Activated CD8-positive, alpha-beta T cell treated with anti-CD3 and anti-CD28 coated beads, Interleukin-2, amount 10 ng/mL, durations not matched to agents 7 days and 5 days (primary cell): ENCODE measurements at places on chromosomes 4 and X. TPM values are rescaled to one million over a fixed set of nuclear protein-coding genes. Genes with fewer than 3 reads are reported as not detected.

Gene MID1IP1
- total RNA-seq, result 63.5 TPM

Gene GC
- total RNA-seq, result not detected

- no peak for DNase-seq
These were observed 113.3 kb downstream of the HPGD start for GRCh38 chr4:174408841-174409552.

- no peak for DNase-seq
These were observed 295.6 kb downstream of the SH2D1A start for GRCh38 chrX:124641737-124642491.

DNA sequence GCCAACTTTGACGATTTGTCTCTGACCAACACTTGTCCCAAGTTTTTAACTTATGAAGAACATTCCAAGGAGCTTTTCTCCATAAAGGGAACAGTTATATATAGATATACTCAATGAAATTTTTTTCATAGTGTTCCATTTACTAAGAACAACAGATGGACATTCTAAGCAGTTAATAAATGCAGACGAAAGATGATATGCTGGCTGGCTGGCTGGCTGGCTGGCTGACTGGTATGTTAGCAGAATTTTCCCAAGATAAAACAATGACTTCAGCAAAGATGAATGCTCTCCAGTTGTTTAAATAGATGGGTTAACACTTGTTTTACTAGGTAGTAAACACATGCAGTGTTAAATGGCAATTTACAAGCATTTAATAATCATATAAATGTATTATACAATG lies 62.2 kb downstream of the SPANXN3 start:
- DNase-seq, result no peak

DNA sequence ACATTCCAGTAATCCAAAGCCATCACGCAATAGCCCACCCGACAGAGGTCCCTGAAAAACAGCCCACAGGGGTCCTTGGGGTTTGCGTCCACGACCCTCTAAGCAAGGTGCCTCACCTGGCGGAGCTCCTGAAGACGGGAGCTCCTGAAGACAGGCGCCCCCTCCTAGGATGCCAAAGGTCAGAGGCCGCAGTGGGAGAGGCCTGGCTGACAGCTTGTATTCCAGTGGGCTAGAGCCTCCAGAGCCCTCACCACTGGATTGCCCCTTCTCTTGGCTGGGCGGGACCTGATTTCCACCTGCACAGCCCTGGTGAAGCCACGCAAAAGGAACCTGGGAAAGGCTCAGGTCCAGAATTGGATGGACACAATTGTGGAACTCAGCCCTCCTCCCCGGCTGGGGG lies 29.7 kb upstream of the WFS1 start:
- DNase-seq, result no peak

Gene CYLC1
- total RNA-seq, result not detected

DNA sequence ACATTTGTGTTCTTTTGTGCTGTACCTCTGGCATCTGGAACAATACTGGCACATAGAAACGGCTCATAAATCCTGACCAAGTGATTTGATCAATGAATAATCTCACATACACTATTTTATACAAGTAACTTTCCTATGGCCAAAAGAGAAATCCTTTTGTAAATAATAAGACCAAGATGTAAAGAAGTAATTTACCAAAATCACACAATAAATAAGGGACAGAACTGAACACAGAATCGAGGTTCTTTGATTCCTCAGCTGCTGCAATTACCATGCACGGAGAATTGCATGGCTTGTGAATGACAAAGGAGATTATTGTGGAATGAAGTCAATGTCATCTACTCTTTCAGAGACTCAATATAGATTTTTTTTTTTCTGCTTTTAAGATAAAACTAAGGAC lies 576.8 kb upstream of the SMIM31 start:
- DNase-seq, result no peak

- DNase-seq, result no peak
These were observed 37.5 kb downstream of the PIGG start for GRCh38 chr4:536351-536972.

GRCh38 chr4:43564591-43564990 lies 672.1 kb downstream of the GRXCR1 start:
- no peak for DNase-seq

Gene TMEM271
- total RNA-seq, result not detected

Gene RCHY1
- total RNA-seq, result 20.0 TPM

Gene GABRG1
- not detected for total RNA-seq

- no peak for DNase-seq
These were observed 163.9 kb upstream of the SLC7A11 start for GRCh38 chr4:138405934-138406567.

- no peak for DNase-seq
These were observed 84.8 kb upstream of the PLAC1 start for GRCh38 chrX:134743091-134743490.

GRCh38 chr4:177313263-177313662 lies 3.6 kb downstream of the NEIL3 start:
- DNase-seq, result no peak

- peak; percentile 20 for DNase-seq
These were observed 11.9 kb upstream of the ZNF157 start for GRCh38 chrX:47358387-47359065.

- DNase-seq, result no peak
These were observed 15.4 kb downstream of the HMGB2 start for GRCh38 chr4:173318648-173319211.

Gene AR
- not detected for total RNA-seq

DNA sequence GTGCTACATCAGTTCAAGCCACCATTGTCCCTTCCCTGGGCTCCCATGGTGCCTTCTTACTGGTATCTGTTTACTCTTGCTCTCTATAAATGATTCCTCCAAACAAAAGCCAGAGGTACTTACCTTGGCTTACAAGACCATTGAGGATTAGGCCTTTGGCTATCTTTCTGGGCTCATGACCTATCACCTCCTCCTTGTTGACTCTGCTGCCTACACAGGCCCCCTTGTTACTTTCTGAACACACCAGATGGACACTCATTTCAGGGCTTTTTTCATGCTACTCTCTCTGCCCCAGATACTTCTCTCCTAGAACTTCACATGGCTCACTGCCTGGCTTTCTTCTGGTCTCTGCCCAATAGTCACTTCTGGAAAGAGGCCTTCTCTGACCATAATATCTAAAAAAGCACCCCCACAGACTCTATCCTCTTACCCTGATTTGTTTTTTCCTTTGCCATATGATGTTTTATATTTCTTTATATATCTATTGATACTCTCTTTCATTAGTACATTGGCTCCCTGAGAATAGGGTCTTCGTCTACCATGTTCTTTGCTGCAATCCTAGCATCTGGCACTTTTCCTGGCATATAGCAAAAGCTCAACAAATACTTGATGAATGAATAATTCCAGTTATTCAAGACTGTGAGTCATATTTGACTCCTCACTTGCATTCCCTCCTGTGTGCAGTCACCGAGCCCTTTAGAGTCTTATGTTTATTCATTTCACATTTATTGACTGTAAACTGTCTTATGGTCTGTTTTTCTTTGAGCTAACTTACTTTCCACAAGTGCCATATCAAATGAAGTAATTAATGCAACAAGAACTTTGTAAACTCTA lies 27.1 kb upstream of the TAPT1 start:
- no peak for DNase-seq

GRCh38 chr4:25970226-25970675 lies 56.2 kb downstream of the SMIM20 start:
- no peak for DNase-seq

DNA sequence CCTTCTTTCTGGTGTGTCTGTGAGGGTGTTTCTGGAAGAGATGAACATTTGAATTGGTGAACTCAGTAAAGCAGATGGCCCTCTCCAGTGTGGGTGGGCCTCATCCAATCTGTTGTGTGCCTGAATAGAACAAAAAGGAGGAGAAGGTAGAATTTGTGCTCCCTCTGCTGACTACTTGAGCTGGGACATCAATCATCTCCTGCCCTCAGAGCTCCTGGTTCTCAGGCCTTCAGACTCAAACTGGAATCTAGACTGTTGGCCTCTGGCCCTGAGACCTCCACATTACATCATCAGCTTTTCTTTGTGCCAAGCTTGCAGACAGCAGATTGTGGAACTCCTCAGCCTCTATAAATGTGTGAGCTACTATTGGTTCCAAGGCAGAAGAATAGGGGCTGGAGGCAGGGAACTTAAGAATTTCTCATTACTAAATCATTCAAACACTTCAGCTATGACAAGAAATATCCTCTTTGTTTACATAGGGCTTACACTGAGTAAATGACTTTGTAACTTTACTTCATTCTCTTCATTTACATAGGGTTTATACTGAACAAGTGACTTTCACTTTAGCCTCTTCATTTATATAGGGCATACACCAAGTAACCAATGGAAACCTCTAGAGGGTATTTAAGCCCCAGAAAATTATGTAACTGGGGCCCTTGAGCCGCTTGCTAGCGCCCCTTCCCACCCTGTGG lies 86.9 kb upstream of the NWD2 start:
- no peak for DNase-seq

GRCh38 chr4:148057516-148057915 lies 325.6 kb downstream of the ARHGAP10 start:
- no peak for DNase-seq

Gene RS1
- not detected for total RNA-seq

DNA sequence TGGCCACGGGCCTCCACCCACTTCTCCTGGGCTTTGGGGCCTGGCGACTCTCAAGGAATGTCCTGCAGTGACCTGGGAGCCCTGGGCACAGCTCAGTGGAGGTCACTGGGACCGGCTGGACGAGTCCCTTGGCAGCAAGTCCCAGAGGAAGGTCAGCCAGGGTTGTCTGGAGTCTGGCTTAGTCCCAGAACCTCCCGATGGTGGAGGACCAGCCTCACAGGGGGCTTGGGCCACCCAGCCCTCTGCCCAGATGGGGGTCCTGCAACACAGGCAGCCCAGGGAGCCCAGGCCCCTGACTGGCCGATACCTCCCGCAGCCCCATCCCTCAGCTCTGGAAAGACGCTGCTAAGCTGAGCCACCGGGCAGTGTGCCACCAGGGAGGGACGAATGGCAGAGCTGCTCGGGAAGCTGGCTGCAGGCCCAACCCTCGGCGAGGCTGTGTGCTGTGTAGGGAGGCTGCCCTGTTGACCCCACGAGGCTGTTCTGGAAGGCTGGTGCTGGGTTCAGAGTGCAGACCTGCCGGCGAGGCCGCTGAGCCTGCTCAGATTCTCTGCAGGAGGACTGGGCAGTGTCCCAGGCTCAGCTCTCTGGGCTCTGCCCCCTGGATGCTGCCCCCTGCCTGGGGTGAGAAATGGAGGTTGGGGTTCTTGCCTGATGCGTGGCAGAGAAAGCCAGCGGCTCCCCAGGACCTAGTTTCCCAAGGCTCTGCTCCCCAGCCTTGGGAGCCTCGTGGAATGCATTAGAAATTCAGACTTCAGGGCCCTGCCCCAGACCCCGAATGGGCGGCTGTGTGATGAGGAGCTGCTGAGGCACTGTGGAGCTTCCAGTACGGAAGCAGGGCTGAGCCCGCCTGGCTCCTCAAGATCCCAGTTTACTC lies 61.7 kb downstream of the ADRA2C start:
- no peak for DNase-seq

Gene MGAT4D
- not detected for total RNA-seq

Gene SATL1
- not detected for total RNA-seq

DNA sequence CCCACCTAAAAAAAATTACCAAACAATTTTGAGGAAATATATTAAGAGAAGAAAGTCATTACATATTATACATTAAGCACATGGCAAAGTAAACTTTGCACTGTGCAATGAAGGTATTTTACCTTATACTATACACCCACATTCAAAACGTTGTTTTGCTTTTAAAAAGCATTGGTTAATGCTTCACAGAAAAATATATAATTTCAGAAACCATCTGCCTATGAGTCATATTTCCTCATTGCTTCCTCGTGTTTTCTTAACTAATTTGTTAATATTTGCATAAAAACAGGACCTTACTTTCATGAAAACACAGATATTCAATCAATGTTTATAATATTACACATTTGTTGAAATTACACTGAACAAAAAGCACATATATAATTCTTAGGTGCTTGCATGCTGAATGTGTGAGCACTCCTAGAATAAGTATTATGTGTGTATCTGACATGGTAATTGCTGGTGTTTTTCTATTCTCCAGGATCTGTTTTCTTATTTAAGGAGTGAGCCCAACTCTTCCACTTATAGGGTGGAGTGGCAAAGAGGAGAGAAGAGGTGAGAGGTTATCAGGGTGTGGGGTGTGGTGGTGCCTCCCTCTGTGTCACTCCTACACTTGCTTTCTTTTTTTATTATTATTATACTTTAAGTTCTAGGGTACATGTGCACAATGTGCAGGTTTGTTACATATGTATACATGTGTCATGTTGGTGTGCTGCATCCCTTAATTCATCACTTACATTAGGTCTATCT lies 95.1 kb upstream of the IQCM start:
- DNase-seq, result no peak

Gene TENT5D
- total RNA-seq, result not detected

- no peak for DNase-seq
These were observed 110.7 kb downstream of the ABCB7 start for GRCh38 chrX:75045369-75045768.

DNA sequence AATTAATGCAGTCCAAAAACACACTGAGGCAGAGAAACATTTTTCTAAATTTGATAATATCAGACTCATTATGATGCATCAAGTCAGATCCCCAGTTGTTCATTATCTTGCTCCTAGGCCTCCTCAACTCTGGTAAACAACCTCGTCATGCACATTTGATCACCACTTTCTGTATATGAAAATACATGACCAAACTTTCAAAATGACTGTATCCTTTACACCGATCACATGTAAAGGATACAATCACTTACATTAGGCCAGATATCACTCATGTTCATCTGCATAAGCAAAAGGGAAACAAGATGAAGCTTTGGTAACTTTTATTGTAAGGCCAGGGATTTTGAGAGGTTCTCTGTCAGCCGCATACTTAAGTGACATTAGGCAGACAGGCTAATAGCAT lies 99.4 kb upstream of the IL1RAPL1 start:
- DNase-seq, result no peak

Gene LARP1B
- 14.5 TPM for total RNA-seq

Gene FRMD7
- not detected for total RNA-seq

Gene PPP3CA
- 28.6 TPM for total RNA-seq

Gene NAP1L5
- total RNA-seq, result 4.6 TPM

Gene RHOH
- total RNA-seq, result 159 TPM

DNA sequence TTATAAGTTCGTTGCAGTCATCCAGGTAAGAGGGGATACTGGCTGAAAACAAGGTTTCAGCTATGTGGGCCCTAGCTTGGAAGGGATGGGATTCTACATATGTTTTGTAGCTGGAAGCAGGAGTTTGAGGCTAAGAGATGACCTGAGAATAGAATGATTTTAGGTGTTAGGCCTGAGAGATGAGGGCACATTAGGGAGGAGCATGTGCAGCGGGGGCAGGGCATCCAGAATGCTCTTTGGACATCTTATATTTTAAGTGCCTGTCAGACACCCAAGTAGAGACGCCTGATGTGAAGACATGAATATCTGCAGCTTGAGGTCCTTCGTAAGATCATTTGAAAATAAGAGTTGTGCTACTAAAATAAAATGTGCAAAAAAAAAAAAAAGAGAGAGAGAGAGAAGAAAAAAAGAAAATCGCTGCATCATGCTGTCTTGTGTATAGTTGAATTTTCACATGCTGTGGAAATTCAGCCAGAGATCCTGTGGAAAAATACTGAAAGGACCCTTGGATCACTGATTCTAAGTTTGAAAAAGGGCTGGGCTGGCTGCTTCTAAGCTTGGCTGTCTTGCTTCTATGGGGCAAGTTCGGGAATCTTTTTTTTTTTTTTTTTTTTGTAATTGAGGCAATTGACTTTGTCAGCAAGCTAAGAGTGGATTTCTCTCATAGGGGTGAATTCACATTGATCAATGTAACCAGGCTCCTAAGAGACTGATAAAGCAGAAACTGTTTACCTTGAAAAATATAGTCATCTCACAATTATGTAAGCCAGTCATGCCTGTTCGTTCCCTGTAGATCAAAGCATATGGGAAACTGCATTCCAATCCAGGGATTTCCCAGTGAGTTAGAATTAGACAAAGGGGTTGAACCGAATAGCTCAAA lies 341.0 kb upstream of the GATB start:
- DNase-seq, result no peak
